ENCODE measurements at places on chromosomes 5 and 9.

DNA sequence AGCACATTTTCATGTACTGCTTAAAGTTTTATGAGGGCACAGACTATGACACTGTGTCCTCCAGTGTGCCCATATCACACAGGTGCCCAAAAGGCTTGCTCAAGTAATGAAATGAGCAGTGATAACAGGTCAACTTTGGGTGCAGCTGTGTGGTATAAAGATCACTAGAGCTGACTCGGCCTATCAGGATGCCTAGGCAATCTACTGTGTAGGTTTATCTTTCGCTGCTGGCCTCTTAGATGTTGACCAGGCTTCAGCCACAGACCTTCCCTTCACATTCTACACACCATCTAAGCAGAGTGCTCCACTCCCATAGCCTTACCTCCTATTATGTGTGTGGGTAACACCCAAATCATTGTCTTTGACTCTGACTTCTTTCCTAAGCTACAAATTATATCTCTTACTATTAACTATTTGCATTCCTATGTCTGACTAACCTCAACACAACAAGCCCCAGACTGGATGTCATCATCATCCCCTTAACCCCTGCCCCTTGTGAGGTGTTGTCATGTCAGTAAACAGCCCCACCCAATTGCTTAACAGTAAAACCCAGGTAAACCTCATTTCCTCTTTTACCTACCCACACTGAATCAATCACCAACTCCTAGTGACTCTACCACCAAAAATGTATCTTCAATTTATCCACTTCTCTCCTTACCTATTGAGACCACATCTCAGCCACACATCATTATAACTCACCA lies 2.5 kb downstream of the SREK1IP1 start:
- no peak for DNase-seq

- no peak for DNase-seq
Measured at GRCh38 chr5:138458856-138459255, 6.4 kb upstream of the EGR1 start.

DNA sequence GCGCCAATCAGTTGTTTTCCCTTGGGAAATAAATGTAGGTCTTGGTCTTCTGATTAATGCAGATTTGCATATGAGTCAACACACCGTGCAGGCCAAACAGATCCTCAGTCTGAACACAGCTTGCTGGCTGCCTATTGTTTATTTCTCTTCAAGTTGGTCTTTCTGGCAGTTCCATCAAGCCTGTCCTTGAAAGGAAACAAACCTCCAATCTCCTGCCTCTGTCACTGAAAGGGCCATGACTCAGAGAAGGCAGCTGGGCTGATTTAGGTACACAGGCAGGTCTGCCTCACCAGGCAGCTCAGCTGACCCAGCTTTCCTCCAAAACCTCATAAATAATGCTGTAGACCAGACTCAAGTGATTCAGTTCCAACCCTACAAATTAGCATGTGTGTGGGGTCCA lies 175.9 kb downstream of the MAN2A1 start:
- no peak for DNase-seq

DNA sequence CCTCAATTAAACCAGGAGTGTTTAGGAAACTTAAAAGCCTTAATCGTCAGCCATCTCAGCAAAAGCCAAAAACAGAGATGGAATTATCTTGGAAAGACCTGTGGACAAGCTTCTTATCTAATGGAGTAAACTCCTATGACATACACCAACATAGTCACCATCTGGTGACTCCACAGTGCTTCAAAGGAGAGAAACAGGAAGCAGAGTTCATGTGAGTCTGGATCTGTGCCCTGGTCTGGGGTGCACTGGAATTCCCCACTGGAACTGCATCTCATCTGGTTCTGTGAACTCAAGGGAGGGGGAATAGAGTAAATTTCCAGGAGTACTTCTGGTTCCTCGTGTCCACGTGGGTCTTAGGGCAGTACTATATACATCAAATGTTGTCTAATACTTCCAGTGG lies 36.3 kb upstream of the KCNN2 start:
- DNase-seq = no peak

DNA sequence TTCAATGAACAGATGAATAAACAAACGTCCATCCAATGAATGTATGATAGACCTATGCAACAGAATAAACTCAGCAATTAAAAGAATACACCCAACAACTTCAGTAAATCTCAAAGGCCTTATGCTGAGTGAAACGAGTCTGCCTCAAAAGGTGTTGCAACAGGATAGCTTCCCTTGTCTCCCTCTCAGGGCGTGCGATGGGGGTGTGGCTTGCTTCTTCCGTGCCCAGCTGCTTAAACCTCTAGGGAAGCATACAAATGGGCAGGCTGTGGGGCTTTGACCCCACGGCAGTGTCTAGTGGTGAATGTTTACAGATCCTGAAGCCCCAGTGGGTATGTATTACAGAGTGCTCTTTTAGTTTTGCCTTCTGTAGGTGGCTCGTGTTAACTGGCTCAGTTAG lies 87.0 kb upstream of the CCL21 start:
- no peak for DNase-seq

DNA sequence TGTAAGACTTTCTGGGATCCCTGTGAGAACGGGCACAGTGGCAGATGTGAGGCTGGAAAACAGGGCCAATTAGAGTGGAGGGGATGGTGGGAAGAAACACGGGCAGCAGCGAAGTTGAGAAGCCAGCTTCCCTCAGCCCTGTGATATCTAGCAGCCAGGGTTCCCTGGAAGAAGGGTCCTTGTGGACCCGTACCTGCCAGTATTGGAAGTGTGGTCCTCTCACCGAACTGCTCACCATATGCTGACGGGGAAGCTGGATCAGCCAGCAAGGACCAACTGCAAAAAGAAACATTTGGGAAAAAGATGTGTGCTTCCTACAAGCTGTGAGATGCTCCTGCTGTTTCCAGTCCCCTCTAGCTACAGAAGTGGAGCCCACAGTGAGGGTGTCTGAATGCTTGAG lies 13.6 kb downstream of the CKMT2 start:
- DNase-seq = no peak

DNA sequence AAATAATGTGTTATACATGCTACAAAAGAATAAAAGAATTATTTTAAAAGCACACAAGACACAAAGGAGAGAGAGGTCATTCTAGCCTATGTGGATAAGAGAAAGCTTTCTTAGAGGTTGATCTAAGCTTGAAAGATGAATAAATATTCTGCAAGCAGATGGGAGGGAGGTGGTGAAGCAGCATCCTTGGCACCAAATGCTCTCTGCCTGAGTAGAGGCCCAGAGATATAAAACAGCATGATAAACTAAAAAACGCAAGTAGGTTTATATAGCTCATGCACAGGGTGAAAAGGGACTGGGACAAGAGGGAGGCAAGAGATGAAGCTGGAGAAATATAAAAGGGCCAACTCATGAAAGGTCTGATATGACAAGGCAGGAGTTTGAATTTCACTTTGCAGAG lies 283.2 kb upstream of the POU5F2 start:
- DNase-seq = no peak

DNA sequence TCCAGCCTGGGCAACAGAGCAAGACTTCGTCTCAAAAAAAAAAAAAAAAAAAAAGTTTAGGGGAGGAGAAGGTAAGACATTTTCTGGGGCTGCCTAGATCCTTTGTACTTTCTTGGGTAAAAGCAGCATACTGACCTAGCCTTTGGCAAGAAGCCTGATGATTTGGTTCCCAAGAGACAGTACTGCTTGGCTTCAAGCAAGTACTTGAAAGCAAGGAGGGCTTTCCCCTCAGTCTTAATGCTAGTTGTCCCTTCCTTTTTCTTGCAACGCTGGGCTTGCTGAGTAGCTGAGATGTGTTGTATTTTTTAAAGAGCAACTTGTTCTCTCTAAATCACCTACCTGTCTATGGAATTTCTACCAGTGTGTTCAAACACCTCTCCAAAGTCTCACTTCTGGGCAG lies 76.2 kb downstream of the INSYN2B start:
- DNase-seq = no peak

DNA sequence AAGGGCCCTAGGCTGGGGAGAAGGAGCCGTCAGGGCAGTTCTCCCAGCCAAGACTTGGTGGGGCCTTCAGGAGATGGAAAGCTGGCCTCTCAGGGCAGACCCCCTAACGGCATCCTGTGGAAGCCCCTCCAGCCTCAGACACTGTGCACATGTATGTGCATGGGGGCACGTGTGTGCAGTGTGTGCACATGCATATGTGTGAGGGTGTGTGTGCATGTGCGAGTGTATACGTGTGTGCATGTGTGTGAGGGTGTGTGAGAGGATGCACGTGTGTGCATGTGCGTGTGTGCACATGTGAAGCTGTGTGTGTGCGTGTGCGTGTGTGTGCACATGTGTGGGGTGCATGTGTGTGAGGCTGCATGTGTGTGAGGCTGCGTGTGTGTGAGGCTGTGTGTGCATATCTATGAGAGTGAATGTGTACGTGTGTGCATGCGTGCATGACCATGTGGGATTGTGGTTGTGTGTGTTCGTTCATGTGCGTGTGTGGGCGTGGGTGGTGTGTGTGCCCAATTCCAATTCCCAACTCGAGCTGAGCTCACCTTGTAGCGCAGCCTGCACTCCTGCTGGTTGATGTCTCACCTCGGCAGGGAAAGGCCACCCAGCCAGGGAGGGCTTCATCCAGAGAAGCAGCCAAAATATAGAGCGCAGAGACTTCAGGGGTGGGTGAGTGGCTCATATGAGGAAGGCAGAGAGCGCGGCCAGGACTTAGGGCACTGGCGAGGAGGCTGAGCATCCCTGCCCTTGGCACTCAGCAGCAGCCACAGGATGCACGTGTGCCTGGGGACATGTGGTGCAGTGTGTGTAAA lies 142.7 kb upstream of the PPP1R26 start:
- DNase-seq = no peak

DNA sequence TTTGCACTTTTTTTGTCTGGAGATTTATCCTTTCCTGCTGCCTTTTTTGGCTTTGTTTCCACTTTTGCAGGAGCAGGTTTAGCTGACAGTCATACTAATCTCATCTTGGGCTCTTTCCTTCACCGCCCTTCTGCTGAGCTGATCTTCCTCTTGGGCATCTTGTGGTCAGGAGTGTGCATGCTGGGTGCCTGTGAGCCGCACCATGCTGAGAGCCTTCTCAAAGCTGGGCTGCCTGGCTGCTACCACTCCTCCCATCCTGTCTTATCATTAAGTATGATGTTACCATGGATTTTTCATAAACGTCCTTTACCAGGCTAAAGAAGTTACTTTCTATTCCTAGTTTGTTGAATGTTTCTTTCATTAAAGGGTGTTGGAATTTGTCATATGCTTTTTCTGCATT lies 49.5 kb upstream of the MCCC2 start:
- DNase-seq = no peak

GRCh38 chr9:34568774-34569173 lies 20.8 kb downstream of the CNTFR start:
- peak; percentile 37 for DNase-seq

- DNase-seq = no peak
Measured at GRCh38 chr9:102309379-102309778, 570.9 kb upstream of the GRIN3A start.

GRCh38 chr9:80883826-80884579 lies 805.3 kb downstream of the TLE1 start:
- DNase-seq = no peak

DNA sequence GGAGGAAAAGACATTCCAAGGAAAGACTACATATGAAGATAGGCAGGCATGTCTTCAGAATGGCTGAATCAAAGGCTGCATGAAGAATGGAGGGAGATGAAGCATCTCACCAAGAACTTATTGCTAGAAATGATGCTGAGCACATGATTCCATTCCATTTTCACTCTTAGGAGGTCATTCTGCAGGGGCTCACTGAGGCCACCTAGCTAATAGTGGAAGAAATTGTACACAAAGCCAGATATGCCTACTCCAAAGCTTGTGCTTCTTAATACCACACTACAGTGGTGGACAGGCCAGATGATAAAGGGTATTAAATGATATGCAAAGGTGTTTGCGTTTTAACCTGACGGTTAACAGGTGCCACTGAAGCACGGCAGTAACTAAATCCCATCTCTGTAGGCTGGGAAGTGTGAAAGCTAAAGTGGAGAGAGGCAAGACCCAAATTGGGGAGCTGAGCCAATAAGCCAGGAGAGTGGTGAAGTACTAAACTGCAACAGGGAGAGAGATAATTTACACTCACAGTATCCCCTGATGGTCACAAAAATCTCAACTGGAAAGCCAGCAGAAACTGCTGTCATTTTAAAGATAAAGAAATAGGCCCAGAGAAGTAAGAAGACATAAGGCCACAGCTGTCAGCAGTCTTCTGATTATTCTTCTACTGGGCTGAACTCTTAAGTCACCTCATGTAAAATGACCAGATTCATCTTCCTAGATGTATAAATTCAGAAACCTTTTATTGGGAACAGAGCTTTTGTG lies 14.6 kb downstream of the NDUFA8 start:
- peak; percentile 31 for DNase-seq

DNA sequence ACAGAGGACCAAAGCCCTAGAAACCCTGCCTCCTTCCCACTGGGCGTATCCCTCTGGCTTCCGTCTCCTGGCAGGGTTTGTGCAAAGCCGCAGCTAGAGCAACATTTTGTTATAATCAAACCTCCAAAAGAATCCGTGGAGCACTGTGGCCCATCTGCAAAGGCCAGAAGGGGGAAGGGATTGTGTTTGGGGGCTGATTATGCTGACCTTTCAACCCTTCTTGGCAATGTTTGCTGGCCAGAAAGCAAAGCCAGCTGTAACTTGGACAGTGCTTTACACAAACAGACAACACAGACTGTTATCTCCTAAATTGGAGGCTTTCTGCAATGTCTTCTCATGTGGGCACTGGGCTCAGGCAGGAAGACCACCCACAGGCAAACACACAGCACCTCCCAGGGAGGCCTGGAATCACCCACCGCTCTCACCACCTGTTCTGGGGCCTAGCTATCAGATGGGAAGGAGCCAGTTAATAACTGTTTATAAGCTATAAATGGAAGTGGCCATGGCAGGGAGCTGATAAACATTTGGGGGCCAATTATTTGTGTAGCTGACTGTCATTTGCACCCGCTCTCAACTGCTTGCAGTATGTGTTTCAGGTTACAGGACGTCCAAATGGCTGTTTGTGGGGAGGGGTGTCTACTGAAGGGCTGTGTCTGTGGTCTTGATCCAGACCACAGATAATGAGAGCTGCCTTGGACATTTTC lies 121.6 kb upstream of the ERCC6L2 start:
- no peak for DNase-seq

DNA sequence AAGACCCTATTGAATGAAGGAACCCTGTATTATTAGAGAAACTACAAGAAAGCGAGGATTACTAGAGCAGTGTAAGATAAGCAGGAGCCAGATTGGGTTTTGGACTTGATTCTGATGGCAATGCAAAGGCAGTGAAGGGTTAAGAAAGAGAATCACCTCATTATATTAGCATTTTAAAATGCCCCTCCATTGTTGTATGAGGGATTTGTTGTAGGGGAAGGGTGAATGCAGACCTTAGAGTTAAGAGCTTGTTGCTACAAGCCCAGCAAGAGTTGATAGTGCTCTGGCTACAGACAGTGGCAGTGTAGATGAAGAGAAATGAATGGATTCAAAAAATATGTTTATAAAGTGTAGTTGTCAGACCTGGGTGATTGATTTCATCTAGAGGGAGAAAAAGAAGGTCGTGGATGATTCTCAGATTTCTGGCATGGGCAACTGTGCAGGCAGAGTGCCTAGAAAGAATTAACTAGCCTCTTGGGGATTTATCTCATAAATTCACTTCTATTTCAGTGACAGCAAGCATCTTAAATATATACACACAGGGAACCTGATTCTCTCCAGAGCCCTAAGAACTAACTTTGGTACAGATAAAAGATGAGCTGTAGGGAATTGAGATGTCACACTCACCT lies 344.8 kb downstream of the ARRDC3 start:
- no peak for DNase-seq

- DNase-seq = no peak
Measured at GRCh38 chr5:167881041-167881440, 410.4 kb upstream of the WWC1 start.

- DNase-seq = no peak
Measured at GRCh38 chr9:114414346-114414745, 26.6 kb upstream of the AKNA start.
